Fibroblast of skin of left biceps (primary cell): ENCODE measurements at places on chromosomes 4 and X.

GRCh38 chrX:72141372-72142004, 9.8 kb upstream of the RTL5 start:
- DNase-seq, result no peak

DNA sequence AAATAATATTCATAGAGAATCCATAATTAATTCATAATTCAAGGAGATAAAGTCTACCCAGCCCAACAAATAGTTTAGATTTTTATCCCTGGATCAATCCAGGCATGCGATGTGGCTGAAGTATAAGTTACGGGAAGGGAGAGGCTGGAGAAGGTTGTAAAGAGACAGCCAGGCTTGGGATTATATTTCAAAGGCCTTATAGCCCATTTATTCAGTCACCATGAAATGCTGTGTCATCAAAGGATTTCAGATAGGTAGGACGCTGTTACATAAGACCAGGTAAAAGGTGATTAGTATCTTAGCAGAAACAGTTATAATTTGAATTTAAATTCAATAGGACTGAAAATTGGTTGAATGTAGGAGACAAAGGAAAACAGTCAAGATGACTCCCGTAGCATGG, 73.0 kb upstream of the NFKB1 start:
- no peak for DNase-seq

- no peak for DNase-seq
Measured at GRCh38 chrX:15170927-15171326, 99.0 kb downstream of the ASB9 start.

- no peak for DNase-seq
Measured at GRCh38 chr4:140947506-140947905, 185.8 kb downstream of the RNF150 start.

GRCh38 chrX:69033936-69034335, 131.3 kb downstream of the PJA1 start:
- DNase-seq, result no peak

- DNase-seq, result no peak
Measured at GRCh38 chr4:34486461-34487363, 1757.6 kb downstream of the ARAP2 start.

- DNase-seq, result peak; percentile 79
Measured at GRCh38 chr4:89111833-89112563, 665 bp downstream of the TIGD2 start.

DNA sequence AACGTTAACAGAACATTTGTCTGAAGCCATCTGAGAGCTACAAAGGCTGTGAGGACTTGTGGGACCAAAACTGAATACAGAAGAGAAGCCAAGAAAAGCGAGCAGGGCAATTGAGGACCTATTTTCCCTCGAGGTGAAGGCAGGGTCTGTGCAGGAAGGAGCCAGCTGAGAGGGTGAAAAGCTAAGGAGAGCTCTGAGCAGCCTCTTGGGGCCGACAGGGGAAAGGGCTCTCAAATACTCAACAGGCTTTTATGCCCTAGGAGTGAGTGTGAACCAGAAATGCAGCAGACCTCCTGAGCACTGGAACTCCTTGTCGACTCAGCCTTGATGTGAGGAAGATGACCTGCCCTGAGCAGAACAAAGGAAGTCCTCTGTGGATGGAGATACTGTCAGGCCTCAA, 54.2 kb downstream of the C4orf50 start:
- no peak for DNase-seq

DNA sequence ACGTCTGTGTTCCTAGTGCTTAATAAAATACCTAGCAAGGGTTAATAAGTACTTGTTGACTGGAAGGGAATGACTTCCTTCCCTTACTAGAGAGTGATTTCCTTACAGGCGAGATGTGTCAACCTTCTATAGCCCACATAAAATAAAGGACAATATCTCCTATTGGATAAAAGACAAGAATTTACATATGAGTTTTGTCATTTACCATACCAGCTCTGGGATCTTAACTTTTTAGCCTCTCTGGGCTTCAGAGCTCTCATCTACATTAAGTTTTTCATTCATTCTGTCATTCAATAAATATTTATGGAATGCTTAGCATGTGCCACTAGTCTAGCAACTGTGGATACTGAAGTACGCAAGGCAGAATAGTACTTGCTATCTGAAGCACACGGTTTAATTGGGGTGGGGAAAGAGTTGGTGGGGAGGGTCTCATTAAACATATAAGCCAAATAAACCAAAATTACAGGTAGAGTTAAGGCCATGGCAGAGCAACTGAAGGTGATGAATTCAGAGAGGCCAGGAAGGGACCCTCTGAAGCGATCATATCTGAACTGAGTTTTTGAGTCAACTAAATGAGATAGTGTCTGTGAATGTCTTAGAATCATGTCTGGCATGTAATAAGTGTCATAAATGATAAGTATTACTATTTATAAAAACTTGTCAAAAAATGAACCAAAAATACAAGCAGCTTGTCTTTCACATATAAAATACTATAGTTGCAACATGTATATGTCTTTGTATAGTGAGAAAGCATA, 91.6 kb upstream of the BMP2K start:
- peak; percentile 26 for DNase-seq
